Hematopoietic multipotent progenitor cell (in vitro differentiated cells): ENCODE measurements at places on chromosomes 13 and 19. TPM values are rescaled to one million over a fixed set of nuclear protein-coding genes. Genes with fewer than 3 reads are reported as not detected.

The OR7D2 gene
- total RNA-seq, result 0.27 TPM

The CEACAM4 gene
- total RNA-seq, result 12.7 TPM

The ZNF726 gene
- 9.7 TPM for total RNA-seq

The LAIR1 gene
- 166 TPM for total RNA-seq

The MARK4 gene
- total RNA-seq, result 13.5 TPM

The PLIN4 gene
- total RNA-seq, result under 0.01 TPM

The TTC9B gene
- total RNA-seq, result under 0.01 TPM

The ZNF575 gene
- total RNA-seq, result 0.81 TPM

DNA sequence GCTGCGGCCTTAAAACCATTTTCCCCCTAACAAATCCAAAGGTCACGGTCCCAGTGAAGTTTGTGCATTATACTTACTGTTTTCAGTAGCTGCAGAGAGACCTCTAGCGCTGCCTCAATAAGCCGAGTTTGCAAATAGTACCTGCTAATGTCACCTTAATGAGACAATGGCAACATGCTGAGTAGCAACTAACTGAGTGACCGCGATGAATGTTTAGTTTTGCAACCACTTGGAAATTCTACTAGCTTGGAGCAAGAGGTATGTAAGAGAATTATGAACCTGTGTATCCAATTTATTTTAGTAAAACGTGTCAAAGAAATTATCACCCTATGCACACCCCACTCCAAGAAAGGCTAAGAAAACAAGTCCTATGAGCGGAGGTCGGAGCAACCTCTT lies 1.2 kb downstream of the KPNA3 start:
- peak; percentile 18 for DNase-seq

DNA sequence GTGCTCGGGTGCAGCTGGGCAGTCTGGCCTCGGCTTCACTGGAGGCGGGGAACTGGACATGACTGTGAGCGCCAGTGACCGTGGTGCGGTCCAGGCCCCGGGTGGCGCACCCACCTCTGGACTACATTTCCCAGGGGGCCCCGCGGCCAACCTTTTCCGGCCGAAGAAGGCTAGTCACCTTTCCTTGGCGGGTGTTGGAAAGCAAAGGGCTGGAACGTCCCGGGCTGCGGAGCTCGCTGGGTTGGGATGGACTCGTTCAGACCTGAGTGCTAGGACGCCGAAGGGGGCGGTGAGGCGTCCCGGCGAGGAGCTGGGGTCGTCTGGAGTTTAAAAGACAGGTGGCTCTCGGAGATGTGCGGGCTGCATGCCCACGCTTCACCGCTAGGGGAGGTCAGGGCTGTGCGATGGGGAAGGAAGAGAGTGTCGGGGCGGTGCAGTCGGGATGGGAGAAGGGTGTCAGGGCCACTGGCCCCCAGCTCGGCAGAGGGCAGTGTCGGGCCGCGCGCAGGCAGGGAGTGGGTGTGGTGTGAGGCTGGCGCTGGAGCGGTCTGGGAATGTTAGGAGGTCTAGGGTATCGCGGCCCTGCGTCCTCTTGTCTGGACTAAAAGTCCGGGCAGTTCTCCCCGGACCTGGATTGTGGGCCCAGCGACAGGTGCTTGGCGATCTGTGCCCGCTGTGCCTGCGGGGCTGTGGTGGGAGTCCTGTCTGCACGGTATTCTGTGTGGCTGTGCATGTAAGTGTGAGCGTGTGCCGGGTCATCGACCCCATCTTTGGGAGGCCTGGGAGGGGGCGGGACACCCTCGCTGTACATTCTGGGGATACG lies 57.1 kb downstream of the ZNF568 start:
- DNase-seq, result peak; percentile 92

DNA sequence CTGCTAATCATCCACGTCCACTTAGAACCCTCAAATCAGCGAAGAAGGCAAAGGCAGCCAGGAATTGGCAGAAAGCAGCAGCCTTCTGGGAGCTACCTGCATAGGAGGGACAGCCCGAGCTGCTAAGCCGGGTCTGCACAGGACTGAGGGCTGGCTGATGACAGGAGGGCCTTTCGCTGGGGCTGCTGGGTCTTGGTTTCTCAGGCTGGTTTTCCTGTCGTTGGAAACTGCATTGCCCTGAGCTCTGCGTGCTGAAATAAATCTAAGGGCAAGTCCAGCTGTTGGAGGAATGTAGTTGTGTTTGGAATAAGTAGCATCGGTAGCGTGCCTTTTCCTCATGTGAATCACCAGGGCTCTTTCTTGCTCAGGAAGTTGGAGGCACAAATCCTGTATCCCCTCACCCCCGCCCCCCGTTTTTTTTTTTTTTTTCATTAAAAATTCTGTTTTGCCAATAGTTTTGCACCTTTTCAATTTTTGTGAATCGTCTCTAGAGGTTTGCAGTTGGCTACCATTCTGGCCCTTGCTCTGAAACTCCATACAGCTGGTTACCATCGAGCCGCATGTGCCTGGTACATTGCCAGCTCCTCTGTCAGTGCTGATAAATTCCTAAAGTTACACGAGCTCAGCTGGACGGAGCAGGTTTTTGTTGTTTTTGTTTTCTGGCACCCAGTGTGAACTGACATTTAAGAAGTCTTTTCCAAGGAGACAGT lies 193.9 kb upstream of the RNF113B start:
- no peak for DNase-seq

DNA sequence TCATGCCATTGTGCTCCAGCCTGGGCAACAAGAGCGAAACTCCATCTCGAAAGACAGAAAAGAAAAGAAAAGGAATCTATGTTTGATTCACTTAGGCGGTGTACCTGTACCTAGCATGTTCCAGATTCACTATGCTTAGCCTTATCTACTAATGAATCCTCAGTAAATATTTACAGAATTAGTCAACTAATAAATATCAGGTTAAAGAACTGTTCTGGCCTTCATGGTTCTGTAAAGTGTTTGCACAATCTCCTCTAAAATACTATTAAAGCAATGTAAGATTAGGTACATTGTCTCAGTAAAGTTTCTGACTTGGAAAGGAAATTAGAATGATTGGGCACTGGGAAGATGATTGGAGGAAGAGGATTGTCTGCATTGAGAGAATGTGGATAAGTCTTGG lies 2770.4 kb downstream of the PCDH9 start:
- DNase-seq, result no peak

GRCh38 chr19:1888385-1888784 lies 3.1 kb upstream of the ABHD17A start:
- DNase-seq, result no peak

- DNase-seq, result no peak
Measured at GRCh38 chr13:42602906-42603305, 29.0 kb downstream of the TNFSF11 start.

- DNase-seq, result no peak
Measured at GRCh38 chr13:83449668-83450395, 432.4 kb downstream of the SLITRK1 start.

- no peak for DNase-seq
Measured at GRCh38 chr19:16846901-16847300, 17.7 kb downstream of the SIN3B start.

DNA sequence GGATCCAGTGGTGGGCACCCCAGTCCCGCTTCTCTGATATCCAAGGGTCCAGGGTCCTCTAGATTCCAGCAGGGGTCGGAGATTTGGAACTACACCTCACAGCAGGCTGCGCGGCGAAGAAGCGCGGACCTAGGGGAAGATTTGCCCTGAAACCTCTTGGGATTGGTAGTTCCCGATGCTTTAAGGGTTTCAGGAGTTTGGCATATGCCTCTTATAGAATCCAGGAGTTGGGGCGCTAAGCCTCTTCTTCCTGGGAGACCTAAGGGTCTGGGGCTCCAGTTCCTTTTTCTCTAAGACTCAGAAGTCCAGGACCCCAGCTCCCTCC lies 349 bp downstream of the BCL2L12 start:
- DNase-seq, result no peak

DNA sequence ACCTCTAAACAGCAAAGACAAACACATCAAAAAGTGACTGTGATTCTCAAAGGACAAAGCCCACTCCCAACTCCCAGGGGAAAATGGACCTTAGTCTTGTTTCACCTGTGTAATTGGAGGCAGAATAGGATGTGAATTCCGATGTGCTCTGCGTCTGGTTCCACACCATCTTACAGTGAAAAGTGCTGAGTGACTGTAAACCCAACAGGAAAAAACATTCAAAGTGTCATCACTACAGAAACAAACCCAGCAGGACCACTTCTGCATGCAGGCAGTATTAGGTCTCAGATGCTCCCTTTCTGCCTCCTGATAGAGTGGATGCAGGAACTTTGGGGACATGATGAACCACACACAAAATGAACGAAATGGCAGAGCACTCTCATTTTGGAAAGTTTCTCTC lies 6.5 kb downstream of the UQCRFS1 start:
- DNase-seq, result no peak

DNA sequence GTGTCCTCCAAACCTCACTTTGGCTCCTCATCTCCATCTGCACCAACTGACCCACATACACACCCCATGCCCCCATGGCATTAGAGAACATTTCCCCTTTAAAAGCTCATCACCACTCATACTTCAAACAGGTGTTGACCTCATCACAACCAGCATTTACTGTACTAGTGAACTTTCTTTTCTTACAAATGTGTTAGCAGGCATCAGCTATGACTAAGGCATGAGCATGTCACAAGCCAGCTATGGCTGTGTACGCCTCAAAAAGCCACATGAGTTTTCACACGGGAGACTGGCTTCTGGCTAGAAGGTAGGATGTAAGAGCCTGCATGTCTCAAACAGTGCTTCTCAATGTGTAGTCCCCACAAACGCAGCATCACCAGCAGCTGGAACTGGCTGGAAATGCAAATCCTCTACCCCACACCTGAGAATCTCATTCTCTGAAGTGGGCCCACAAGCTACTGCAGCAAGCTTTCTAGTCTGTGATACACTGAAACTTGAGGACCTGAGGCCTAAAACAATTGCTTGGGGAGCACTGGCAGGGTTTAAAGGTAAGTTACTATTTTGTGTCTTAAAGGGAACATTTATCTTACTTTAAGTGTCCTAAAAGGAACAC lies 66.8 kb downstream of the TUBGCP3 start:
- no peak for DNase-seq

- DNase-seq, result no peak
Measured at GRCh38 chr13:93086329-93086728, 140.3 kb upstream of the GPC6 start.

GRCh38 chr13:39879286-39880035 lies 224.0 kb downstream of the COG6 start:
- no peak for DNase-seq

- no peak for DNase-seq
Measured at GRCh38 chr13:109586509-109587346, 199.7 kb downstream of the IRS2 start.
